Occipital lobe (tissue), 3 donors: ENCODE measurements at places on chromosomes 4 and X.

DNA sequence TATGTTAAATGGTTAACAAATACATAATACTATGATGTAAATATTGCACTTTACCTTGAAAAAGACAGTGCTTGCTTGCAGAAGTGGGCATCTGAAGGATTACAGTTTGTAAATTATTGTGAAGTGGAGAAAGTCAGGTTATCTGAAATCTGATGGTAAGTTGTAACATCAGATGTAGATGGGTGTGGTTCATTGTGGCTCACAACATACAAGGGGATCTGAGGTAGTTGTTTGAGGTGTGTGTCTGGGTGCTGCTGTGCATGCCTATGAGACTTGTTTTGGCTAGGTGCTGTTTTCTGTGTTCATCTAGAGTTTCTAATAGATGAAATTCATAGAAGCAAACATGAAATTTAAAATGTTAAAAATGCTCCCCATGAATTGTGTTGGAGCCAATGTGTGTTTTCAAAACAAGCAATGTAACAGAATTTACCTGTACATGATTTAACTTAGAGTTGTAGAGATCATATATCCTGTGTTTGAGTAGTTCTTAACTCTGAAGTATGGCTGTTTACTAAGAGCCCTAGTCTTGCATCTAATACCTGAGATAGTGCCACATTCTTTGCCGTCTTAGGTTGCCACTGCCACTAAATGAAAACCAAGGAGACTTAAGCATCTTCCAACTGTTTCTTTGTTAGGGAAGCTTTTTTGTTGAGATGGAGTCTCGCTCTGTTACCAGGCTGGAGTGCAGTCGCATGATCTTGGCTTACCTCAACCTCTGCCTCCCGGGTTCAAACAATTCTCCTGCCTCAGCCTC lies 11.9 kb upstream of the NDUFC1 start:
- no peak for DNase-seq

- DNase-seq = no peak
These were observed 10.6 kb upstream of the XKRX start for GRCh38 chrX:100939333-100939732.

DNA sequence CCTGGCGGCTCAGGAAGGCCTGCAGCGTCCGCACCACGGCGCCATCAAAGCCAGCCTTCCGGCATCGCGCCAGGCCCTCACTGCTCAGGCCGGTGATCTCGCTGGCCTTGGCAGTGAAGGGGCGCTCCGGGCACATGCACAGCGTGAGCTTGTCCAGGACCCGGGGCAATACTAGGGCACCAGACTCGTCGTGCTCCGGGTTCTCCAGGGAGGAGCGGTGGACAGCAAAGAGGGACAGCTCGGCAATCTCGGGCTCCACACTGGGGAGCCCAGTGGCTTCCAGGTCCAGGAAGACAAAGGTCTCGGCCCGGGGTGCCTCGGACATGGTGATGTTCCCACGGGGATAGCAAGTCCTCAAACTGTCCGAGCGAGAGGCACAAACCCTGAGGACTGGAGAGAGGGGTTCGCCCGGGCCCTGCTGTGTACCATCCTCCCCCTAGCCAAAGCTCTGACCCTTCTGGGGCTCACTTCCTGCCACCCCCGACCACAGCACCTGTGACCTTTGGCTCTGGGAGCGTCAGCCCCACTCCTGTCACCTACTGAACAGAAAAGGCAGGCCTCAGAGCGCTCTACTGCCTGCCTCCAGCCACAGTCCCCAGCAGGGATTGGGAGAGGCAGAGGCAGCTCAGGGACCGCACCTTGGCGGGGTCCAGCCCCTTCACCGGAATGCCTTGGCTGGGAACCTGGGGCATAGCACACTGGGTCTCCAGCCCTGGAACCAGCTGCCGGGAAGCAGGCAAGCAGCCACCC lies 575 bp downstream of the TREX2 start:
- DNase-seq = no peak

GRCh38 chr4:125368146-125368545 lies 53.4 kb downstream of the FAT4 start:
- DNase-seq = no peak

DNA sequence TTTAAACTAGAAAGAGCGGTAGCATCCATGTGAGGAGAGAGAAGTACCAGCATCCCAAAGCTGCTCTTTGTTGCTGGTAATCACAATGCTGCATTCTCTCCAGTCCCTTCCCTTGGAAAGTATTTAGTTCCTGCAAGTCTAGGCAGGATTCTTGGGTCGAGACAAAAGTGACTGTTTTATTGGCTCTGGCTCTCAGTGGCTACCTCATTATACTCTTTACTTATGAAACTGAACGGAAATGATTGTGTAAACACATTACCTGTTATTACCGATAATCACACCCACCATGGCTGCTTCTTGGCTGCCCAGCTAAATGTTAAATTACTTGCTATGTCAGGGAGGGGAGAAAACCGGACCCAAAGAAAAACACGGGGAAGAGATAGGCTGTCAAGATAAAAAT lies 26.2 kb downstream of the ATXN3L start:
- DNase-seq = no peak
